Cortex of kidney (tissue), 1 donor: ENCODE measurements at places on chromosomes 2 and 18.

DNA sequence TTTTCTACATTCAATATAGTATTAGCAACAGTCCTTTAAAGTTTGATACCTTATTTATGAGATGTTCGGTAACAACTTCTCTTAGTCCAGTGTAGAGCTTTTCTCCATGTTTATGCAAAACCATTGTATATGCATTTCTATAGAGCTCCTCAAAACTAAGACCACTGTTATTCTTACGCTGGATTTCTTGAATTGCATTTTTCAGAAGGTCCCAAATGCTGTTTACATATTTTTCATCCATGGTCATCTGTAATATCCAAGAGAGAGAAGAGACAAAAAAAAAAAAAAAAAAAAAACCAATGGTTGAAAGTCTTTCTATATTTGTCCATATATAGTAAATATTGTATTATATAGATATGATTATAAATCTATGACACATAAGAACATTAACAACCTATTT lies 27.6 kb downstream of the CUL3 start:
- no peak for DNase-seq

GRCh38 chr2:214203744-214204289 lies 207.0 kb upstream of the VWC2L start:
- DNase-seq, result no peak

GRCh38 chr2:219706823-219707281 lies 79.4 kb downstream of the SLC4A3 start:
- no peak for DNase-seq

DNA sequence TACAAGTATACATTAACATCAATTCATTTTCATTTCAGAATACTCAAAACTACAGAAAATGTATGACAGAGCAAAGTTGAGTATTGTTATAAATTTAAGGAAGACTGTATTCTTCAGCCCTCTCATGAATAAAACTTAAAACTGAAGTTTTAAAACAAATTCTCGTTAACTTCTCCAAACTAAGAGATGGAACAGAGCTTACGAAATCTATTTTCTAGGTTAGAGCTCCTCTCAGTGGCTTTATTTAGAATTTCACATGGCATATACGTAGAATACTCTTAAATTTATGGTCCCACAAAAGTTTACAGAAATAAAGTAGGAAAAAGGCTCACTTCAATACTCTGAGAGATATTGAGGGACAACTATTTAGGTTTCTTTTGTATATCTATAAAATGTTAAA lies 612.1 kb downstream of the KCNJ3 start:
- no peak for DNase-seq

DNA sequence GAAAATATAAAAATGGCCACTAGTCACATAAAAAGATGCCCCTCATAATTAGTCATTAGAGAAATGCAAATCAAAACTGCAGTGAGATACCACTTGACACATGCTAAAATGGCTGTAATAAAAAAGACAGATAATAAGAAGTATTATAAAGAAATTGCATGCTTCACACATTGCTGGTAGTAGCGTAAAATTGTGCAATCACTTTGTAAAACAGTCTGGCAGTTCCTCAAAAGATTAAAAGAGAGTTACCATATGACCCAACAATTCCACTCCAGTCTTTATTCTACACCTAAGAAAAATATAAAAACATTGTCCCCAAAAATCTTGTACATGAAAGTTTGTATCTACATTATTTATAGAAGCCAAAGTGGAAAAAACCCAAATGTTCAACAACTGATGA lies 170.6 kb upstream of the FIGN start:
- no peak for DNase-seq
